ENCODE measurements at places on chromosomes 1 and 21.

- no peak for DNase-seq
Measured at GRCh38 chr1:157653494-157653873, 47.1 kb downstream of the FCRL3 start.

- DNase-seq: no peak
Measured at GRCh38 chr1:165876121-165876520, 48.7 kb downstream of the UCK2 start.

DNA sequence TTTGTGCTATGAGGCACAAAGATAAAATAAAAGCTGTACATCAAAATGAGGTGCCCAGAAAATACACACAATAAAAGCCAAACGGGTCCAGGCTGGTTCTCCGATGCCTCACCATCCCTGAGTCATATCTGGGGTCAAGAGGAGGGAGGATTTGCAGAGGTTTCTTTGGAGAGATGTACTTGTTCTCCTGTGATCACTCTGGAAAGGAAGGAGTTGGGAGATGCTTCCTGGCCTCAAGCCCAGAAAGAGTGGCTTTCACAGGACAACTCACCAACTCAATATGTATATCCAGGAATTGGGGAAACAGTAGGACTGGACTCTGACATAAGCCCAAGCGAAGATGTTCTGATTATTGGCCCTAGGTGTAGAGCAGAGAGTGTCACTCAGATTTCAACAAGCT is 51.9 kb downstream of the DIPK1A start:
- no peak for DNase-seq

GRCh38 chr1:119590393-119590792 is 57.7 kb downstream of the ZNF697 start:
- no peak for DNase-seq

- DNase-seq: no peak
Measured at GRCh38 chr1:18339161-18339560, 141.6 kb upstream of the KLHDC7A start.

- DNase-seq: no peak
Measured at GRCh38 chr1:207088701-207089626, at the start of gene C4BPB. Gene C4BPB, plus strand, starts transcription at chr1:207088860. Its CDS starts 672 bp downstream, at chr1:207089532.

GRCh38 chr1:12087797-12088314 is 24.8 kb downstream of the TNFRSF8 start:
- DNase-seq: peak; percentile 61

DNA sequence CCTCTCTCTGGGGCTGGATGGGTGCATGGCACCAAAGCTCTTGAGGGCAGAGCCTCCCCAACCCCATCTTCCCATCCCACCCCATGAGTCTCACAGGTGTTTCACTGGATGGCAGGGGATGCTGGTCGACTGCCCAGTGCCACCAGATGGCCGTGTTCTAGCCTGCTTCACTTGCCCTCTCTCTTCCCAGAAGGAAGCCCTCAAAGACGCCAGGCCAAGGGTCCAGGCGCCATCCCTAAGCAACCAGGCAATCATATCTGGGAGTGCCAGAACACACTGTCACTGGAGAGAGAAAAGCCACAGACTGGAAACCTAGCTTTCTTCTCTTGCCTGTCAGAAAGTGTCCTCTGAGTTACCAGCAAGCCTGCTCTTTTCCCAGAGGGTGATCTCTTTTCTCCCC is 26.7 kb downstream of the PIGM start:
- no peak for DNase-seq
